ENCODE measurements at places on chromosomes 13 and 19. TPM values are rescaled to one million over a fixed set of nuclear protein-coding genes. Genes with fewer than 3 reads are reported as not detected.

Gene TEX101
- not detected for total RNA-seq

Gene WBP4
- 14.0 TPM for total RNA-seq

Gene CEACAM3
- not detected for total RNA-seq

Gene ZNF83
- total RNA-seq, result 25.8 TPM

Gene C19orf33
- total RNA-seq, result not detected

Gene IRGC
- total RNA-seq, result not detected

Gene LILRB3
- 0.78 TPM for total RNA-seq

Gene ZNF649
- total RNA-seq, result 12.3 TPM

Gene ZNF222
- 1.5 TPM for total RNA-seq

Gene TMEM59L
- 0.17 TPM for total RNA-seq

Gene PCDH9
- total RNA-seq, result 0.27 TPM

Gene PSG11
- total RNA-seq, result not detected

- no peak for DNase-seq
Observed at GRCh38 chr13:81078048-81078447, 737.1 kb upstream of the SPRY2 start.

GRCh38 chr13:88303605-88304004 is 632.4 kb downstream of the SLITRK5 start:
- DNase-seq, result no peak

DNA sequence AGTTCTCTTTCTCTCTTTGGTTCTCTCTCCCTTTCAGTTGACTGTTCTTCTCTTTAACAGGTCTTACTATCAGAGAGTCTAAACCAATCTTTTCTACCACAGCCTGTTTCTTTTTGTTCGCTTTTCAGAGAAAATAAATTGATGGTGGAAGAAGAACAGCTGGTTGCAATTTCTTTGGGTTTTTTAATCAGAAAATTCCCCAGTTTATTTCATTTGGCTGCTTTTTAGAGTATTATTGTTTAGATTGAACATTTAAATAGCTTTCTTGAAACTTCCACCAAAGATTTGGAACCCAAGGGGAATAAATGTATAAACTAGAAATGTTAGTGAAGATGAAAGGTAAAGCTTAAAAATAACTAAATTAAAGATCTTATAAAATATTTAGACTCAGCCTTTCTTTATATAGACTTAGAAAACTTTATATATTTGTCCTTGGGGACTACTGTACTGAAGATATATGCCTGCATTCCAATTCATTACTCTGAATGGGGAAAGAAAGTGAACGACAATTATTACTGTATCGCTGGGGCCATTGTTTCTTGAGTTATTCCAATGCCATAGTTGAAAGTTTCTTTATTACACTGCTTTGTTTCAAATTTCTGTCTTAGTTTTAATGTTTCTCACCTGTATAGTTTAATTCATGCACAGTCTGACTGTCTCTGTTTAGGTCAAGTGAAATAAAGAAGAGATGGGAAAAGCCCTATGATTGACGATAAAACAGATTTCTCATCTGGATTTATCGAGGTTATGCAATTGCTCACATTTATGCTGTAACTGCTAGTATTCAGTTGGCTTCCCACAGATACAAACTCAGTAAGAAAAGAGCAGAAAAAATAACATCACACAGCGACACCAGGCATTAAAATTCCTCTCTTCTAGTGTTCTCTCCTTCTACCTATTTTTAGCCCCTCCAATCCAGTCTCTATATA is 169.4 kb upstream of the CSNK1A1L start:
- DNase-seq, result no peak

DNA sequence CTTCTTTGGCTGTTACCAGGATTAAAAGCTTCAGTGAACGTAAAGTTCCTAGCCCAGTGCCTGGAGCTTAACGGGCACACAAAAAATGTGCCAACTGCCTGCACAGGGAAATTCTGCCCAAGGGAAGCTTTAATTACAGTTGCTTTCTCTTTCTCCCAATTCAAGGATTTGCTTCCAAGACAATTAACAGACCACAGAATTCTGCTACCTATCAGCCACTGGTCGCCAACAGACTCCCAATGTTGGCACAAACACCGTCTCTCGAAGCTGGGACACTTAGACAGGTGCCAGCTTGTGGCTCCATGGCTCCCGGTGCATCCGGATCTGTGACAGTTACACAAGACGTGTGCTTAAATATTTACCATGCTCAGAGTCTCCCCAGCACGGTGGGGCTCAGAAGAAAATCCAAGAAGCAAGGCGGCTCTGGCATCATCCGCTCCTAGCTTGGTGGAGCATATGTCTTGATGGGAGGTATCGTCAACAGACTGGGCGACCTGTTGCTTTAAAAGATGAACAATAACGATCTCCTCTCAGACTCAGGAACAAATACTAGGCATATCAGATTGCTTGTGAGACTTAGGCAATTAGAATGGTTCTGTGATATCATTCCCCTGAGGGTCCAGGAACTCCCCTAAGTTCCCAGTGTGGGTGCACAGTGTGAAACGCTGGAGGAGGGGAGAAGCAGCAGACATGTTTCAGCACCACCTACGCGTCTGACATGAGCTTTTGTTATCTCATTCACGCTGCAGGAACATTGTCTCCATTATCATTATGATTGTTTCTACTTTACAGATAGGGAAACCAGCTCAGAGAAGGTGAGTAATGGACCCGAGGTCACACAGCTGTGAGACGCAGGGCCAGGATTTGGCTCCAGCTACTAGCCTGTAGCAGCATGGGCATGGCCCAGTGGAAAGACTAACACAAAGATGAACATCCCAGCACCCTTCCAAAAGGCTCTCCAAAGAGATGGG is 61.6 kb downstream of the ALOX5AP start:
- DNase-seq, result no peak

DNA sequence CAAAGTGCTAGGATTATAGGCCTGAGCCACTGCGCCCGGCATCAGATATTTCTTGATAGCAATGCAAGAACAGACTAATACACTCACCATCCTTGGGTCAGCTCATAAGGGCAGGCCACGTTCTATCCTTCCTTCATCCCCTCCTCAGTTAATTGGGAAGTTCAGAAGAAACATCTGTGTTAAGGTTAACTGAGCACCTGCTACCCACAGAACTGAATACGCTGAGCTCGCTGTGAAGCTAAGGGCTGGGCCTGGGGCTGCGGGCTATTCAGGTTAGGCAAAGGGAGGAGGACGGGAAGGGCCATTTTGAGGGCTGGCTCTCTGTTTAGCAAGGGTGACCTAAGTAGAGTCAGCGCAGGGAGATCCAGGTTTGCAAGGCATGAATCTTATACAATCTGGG is 43.0 kb upstream of the UQCRFS1 start:
- DNase-seq, result no peak

GRCh38 chr13:109650861-109651260 is 135.5 kb downstream of the IRS2 start:
- DNase-seq, result no peak

DNA sequence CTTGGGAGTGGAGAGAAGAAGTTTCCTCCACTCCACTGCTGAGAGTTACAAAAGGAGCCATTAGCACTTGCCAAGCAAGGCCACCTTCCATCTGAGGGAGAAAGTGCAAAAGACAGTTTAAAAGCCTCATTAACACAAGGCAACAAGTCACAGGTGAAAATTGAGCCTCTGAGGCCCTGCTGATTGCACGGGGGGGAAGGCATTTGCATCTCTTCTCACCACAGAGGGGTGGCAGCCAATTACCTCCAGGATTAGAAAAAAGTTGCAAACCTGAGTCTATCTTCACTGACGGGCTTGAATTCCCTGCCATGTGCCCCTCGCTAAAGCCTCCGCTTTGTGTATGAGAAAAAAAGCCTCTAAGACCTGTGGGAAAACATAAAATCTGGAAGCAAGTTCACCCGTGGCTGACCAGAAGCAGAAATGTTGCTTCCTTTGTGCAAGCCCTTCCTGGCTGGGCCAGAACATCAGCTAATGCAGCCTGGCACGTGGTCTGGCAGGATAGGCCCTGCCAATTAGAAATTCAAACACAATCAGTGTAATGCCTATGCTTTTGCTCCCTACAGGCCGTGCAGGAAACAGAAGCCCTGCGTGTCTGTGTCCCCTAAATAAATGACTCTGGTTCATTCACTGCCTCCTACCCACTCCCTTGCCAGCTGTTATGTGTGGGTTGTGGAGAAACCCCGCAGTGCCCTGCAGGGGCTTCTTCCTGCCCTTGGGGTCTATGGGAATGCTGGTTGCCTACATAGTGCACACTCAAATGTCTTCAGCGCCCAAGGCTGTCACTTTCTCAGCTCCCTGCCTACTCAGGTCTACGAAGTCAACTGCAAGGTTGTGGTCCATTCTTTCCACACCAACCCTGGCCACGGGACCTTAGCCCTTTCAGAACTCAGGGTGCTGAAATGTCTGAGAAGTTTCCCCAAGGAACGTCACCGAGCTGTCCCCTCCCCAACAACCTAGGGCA is 150.2 kb downstream of the UQCRFS1 start:
- DNase-seq, result no peak

DNA sequence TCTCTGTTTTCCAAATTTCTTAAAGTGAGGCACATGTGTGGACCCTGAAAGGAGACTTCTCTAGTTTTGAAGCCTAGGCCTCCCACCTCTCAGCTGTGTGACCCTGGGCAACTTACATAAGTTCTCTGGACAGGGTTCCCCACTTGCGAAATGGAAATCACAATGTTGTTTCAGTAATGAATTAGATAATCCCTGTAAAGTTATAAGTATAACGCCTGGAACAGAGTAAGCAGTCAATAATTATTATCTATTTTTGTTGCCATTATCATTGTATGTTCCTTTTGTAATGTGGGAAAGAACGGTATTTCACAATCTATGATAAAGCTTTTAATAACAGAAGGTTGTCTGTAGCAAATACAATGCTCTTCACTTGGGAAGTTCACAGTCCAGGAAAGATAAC is 437.3 kb upstream of the ZNF507 start:
- no peak for DNase-seq

DNA sequence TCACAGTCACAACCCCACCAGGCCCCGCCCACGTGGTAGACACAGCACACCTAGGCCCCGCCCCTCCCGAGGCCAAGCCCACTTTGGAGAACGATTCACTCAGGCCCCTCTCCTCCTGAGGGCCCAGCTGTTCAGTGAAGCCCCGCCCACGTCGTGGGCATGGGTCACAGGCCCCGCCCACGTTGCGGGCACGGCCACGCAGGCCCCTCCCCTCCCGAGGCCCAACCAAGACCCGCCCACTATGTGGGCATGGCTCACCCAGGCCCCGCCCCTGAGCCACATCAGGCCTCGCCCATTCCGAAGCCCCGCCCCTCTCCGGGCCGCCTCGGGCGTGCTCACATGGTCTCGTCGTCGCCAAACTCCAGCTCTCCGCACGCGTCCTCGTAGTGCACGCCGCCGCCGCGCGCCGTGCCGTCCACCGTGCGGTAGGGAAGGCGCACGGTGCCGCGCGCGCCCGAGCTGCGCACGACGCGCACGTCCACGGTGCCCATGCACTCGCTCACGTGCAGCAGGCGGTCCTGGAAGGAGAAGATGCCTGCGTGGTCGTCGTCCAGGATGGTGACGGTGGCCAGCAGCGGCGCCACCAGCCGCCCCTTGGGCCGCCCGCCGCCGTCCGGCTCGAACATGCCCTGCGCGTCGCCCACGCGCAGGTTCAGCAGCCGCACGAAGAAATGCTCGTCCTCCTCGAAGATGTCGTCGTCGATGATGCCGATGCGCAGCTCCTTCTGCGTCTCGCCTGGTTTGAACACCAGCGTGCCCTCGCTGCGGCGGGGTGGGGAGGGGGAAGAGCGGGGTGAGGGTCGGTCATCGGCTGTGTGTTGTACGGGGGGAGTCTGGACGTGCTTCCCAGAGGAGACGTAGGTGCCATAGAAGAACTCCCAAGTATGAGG is 24.0 kb downstream of the SLC8A2 start:
- peak; percentile 69 for DNase-seq

DNA sequence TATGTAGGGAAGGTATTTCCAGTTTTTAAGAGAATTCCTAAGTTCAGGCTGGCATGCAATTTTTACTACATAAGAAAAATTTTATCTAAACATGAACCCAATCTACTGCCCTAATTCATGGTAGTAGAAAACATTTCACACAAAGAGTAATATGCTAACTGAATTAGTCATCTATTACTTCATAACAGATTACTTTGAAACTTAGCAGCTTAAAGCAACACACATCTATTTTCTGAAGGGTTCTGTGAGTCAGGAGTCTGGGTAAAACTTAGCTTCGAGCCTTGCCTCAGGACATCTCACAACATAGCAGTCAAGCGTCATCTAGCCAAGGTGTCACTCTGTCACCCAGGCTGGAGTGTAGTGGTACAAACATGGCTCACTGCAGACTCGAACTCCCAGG is 537.5 kb downstream of the DCT start:
- no peak for DNase-seq

- DNase-seq, result no peak
Observed at GRCh38 chr19:18999016-18999758, 34.1 kb downstream of the SUGP2 start.

GRCh38 chr19:48493718-48494401 is 17.8 kb downstream of the LMTK3 start:
- no peak for DNase-seq

DNA sequence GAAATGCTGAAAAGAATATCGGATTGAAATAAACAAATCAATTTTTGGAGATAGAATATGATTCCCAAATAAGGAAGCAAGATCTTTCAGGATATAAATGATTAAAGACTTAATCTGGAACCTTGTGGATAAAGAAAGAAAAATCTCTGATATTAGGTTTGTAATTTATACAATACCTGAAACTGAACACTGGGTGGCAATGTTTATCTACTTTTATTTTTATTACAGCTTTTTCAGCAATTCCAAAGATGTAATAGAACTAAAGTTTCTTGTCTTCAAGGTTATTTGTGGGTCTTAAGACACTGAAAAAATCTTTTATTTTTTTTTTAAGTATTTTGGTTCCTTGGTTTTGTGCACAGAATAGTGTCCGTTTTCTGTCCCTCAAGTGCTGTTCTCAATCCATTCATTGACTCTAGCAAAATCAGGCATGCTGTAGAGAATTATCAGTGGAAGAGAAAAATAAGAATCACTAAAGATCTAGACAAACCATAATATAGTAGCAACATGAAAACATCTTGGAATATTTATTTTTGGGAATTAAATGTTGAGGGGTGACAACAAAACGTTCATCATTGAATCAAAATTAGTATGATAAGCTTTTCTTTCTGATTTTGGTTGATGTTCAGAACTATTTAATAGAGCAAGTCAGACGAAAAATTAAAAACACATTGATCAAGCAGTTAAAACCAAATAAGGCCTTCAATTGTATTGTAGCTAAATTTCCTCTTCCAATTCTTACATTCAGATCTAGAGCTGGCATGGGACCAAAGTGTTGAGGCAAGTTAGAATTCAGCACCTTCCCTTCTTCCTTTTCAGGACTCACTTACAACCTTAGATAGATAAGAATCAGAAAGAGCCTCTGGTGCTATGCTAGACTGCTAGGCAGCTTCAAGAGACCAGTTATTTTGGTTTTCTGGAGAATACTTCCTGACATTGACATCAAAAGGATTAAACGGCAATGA is 704.4 kb upstream of the PCDH20 start:
- DNase-seq, result no peak

GRCh38 chr13:97135883-97136282 is 86.2 kb upstream of the MBNL2 start:
- DNase-seq, result no peak

All from activated T-helper 1 cell treated with anti-CD3 and anti-CD28 coated beads, Interleukin-12 subunit alpha, Interleukin-12 subunit beta, Interleukin-2, Interleukin-4 antibody, amounts not matched to agents 30 ng/mL and 10 ng/mL and 1 ng/mL, durations not matched to agents 14 hours and 24 hours and 36 hours (primary cell).